ENCODE measurements at places on chromosomes 12 and 14.
A peak's percentile ranks its signal among the peaks of the same experiment; 100 is the strongest.

GRCh38 chr12:116922194-116922897, 11.6 kb downstream of the FBXW8 start:
- no peak for DNase-seq

GRCh38 chr12:57832966-57833365, 13.6 kb downstream of the CTDSP2 start:
- no peak for DNase-seq

GRCh38 chr14:72559669-72560255, 334.1 kb downstream of the DPF3 start:
- no peak for DNase-seq

GRCh38 chr14:79543967-79544697, 667.2 kb downstream of the DIO2 start:
- peak; percentile 31 for DNase-seq

DNA sequence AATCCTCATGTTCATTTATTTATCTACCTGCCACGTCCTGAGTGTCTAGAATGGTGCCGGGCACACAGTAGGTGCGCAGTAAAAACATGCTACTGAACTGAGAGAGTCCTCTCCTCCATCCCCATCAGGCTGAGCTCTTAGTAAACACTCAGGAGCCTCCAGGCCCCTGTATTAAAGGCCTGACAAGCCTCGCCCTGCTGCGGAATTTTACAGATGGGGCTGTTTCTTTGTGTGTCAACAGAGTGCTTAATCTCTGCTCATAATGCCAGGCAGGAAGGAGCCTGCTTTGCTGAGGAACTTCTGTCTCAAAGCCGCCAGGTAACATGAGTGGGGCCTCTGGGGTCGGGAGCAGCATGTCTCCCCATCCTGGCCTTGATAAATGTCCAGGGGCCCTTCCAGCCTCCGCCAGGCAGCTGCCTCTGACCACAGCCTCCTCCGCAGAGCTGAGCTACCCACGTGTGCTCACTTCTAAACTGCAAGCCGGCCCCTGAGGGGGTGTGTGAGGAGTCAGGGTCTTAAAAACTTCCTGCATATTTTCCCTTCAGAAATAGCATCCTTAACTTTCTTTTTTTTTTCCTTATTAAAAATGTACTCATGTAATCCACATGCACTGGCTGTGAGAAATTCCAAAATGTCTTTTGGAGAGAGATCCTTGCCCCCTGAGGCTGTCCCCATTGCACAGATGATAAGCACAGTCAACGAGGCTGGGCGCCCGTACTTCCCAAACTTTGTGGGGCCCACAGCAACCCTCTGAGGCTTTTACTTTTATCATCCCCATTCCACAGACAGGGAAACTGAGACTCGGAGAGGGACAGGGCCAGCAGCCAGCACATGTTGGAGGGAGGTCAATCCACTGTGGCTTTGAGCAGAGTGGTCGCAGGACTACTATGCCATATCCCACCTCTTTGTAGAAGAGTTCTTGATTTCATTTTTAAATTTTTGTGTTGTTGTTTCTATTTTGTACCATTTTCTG, 116.0 kb upstream of the NCOR2 start:
- DNase-seq, result no peak

GRCh38 chr14:80924365-80925103, 17.0 kb downstream of the CEP128 start:
- DNase-seq, result no peak

- DNase-seq, result no peak
Observed at GRCh38 chr12:51156245-51156765, 16.6 kb downstream of the TFCP2 start.

GRCh38 chr12:15842108-15842507, 40.1 kb upstream of the STRAP start:
- no peak for DNase-seq
